HCT116 (cell line): ENCODE measurements at places on chromosomes 3 and 15.

GRCh38 chr3:58628823-58629562, 37.6 kb downstream of the FAM3D start:
- no peak overlapping the region for H3K27ac ChIP-seq
- H3K27me3 ChIP-seq, result no peaks in the 10 kb centered on the region
- H3K36me3 ChIP-seq, result no peaks in the 10 kb centered on the region
- no peak overlapping the region for H3K4me3 ChIP-seq

- peak; percentile 88 for DNase-seq
- no peaks in the 10 kb centered on the region for H3K27me3 ChIP-seq
- no peak overlapping the region for H3K4me3 ChIP-seq
- H3K4me1 ChIP-seq, result peaks cover 57% of the 10 kb centered on the region
- H3K27ac ChIP-seq, result peak overlapping the region; percentile 36
Observed at GRCh38 chr15:75104804-75105557, 81.6 kb downstream of the PPCDC start.

DNA sequence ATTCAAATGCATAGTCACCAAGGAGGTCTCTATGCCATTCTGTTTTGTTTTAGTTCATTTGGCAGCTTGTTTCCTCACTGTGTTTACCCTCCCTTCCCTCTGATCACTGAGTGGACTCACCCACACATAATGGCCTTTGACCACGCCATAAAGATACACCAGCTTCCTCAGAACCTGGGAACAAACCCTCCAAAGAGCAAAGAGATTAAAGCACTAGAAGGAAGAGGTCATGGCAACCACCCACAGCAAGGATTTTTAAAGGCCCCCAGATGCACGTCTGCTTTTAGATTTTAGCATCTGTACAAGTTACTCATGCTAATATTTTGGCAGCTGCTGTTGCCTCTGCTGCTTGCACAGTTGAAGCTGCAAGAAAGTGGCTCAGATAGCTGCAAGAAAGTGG, 47.9 kb upstream of the CADPS start:
- DNase-seq, result no peak
- H3K27me3 ChIP-seq, result no peaks in the 10 kb centered on the region; the same call in 1 of the 2 replicates
- no peak overlapping the region for H3K4me3 ChIP-seq
- H3K4me1 ChIP-seq, result no peaks in the 10 kb centered on the region
- H3K27ac ChIP-seq, result no peak overlapping the region
- no peaks in the 10 kb centered on the region for H3K36me3 ChIP-seq

DNA sequence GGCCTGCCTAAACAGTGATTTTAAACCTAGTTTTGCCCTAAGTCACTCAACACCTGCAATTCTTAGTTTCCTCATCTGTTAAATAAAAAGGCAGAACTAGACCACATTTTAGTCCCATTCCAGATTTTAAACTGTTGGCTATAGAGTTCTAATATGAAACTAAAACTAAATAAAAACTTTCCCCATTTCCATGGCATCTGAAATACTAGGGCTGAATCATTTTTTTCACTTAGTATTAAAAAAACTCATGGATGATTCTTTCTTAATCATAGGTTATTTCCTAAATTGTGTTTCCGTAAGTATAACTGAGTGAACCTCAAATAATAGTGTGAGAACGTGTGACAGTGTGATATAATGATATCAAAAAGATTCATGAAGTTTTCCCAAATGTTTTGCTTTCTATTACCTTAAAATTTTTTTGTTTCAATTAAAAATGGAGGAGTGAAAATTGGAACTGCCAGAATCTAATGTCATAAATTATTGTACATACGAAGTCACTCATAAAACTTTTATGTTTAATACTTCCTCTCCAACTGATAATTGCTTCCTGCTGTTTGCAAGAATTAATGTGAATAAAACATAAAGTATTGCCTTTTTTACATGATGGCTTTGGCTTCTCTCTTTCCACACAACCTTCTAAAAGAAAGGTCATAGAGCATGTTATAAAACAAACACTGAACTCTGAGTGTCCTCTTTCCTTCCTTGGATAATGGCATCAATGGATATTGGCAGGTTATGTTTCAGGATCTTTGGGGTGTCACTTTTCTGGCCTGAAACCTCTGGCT, 315.1 kb upstream of the MME start:
- H3K27me3 ChIP-seq, result no peaks in the 10 kb centered on the region
- DNase-seq, result no peak
- no peaks in the 10 kb centered on the region for H3K4me1 ChIP-seq

DNA sequence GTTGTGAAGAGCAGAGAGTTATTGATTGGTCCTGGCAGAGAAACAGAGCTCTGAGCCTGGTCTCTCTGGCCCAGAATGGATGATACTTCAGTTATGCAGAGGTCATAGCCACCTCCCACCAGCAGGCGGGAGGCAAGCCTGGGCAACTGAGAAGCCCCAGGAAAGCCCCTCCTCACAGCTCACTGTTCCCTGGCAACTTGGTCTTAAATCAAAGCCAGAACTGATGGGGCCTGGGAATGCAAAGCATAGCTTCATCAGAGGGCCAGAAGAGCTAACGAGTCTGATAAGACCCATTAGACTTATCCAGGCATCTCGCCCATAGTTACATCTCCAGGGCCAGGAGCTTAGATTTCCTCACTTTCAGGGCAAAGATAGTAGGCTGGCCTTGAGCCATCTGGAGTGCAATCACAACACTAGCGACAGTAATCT, 5.5 kb upstream of the COLQ start:
- no peak overlapping the region for H3K4me3 ChIP-seq
- H3K4me1 ChIP-seq, result no peaks in the 10 kb centered on the region
- no peaks in the 10 kb centered on the region for H3K36me3 ChIP-seq
- no peaks in the 10 kb centered on the region for H3K27me3 ChIP-seq
- no peak for DNase-seq

DNA sequence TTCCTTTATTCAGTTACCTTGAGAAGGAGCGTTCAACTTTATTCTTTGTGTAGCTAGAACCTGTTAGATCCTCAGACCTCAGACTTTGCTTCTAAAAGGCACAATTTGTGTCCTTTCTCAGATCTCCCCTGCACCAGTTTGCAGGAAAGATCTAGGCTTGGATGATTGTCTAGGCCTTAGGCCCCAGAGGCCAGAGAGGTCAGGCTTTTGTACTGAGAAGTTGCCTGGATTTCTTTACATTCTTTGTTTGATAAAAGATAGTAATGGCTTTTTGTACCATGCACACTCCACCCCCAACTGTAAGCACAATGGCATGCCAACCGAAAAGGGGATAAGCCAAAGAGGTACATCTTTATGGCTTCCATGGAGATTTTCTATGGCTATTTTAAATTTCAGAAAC, 719.6 kb upstream of the NR2F2 start:
- no peaks in the 10 kb centered on the region for H3K36me3 ChIP-seq
- no peak overlapping the region for H3K27ac ChIP-seq
- no peak for DNase-seq
- no peaks in the 10 kb centered on the region for H3K4me1 ChIP-seq
- no peak overlapping the region for H3K4me3 ChIP-seq

DNA sequence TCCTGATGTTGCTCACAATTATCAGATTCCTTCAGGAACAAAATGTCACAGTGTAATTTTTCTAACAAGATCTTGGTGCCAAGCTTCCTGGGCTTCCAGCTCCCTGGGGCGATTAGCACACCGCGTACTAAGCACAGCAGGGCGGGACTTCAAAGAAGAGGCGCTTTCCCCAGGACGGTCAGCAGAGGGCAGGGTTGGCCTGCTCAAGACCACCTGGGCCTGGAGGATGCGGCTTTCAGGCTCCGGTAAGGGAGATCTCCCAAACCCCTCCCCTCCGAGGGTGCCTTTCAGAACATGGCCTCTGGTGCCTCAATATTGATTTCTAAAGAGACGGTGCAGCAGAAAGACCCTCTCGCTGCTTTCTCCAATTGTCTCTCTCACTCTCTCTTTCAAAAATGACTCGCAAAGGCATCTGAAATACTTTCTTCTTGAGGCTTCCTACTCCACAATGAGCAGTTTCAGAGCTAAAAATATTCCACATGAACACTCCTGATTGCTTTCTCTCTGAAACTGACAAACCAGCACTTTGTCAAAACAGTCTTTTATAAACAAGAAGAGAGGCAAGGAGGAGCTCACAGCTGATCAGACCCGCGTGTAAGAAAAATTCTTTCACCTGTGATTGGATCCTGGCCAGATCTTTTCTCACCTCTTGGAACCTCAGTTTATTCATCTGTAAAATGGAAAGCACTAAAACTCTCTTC, 154.0 kb downstream of the ADAMTS9 start:
- peaks cover 37% of the 10 kb centered on the region; the same call in 1 of the 2 replicates for H3K27me3 ChIP-seq
- H3K4me1 ChIP-seq, result no peaks in the 10 kb centered on the region
- H3K27ac ChIP-seq, result no peak overlapping the region
- no peak overlapping the region for H3K4me3 ChIP-seq

DNA sequence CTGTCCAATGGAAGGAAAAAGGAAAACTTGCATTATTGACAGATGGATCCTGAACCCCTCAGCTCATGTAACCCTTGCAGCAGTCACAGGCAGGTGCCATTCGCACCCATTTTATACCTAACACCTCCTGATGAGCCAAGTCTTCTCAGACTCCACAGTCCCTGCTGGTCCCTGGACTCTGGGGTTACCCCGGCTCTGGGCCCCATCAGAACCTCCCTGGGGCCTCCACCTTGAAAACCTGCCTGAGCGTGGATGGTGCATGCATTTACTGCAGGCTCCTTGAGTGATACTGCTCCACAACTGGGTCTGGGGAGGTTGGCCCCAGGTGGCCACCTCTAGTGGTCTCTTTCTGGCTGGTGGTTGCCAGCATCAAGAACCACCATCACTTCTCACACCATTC, 15.9 kb upstream of the DOCK3 start:
- peaks cover 32% of the 10 kb centered on the region for H3K4me1 ChIP-seq
- DNase-seq, result no peak
- H3K27ac ChIP-seq, result no peak overlapping the region
- H3K4me3 ChIP-seq, result no peak overlapping the region
- H3K36me3 ChIP-seq, result no peaks in the 10 kb centered on the region
